Vagina (tissue), 2 donors: ENCODE measurements at places on chromosomes 1 and 21. TPM values are rescaled to one million over a fixed set of nuclear protein-coding genes. Genes with fewer than 3 reads are reported as not detected.

DNA sequence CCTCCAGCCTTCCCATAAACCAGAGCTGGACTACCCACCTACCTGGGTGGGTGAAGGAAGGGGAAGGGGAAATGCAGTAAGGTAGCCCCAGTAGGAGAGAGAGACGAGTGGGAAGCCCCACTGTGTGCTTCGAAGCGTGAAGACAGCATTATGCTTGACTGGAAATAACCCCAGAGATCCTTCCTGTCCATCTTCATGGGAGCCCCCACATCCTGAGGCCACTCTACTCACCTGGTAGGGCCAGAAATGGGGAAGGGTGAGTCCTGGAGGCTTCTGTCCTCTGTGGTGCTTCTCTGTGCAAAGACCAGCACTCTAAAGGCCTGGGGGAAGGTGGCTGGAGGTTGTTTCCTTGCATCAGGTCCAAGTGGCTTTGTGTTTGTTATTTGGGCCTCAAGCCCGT, 10.0 kb upstream of the RASSF5 start:
- DNase-seq: no peak

DNA sequence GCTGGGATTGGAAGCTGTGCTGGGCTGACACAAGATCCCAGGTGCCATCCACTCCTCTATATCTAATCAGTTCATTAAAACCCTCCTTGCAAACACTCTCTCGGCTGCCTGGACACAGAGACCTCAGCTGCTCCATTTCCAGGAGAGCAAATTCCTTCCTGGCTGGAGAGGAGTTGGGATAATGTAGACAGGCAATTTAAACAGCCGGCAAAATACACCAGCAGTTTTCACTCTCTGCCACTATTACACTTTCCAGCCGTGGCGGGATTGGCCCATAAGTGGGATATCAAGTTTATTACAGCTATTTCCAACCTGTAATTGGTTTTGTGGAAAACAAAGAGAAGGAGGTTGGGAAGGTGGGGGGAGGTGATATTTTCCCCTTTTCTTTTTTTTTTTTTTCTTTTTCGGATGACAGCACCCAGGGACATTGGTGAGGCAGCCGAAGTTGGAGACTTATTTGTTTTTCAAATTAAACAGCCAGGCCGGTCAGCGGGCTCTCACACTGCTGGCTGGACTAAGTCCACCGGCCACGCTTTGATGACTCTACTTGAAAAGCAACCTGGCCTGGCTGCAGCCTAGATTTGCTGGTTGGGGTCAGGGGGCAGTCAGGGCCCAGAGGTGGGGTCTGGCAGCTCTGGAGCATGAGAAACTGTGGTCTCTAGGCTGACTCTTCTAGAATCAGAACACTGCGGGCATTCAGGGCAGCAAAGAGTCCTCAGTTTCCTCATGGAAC, 177.4 kb downstream of the IGSF21 start:
- DNase-seq: no peak

DNA sequence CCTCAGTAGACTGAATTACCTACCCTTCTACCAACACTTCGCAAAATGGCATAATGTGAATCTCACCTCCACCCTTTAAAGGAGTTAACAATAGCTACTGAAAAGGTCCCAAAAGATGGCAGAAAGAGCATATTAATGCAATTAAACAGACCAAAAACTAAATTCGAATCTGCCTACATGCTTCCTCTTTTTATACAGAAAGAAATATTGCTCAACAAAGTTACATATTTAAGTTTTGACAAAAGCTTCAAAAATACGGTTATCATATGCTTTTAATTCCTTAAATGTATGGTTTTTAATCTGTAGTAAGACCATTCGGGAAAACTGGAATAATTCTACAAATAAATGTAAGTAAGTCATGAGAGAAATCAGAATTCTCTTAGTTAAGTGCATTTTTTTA, 2.2 kb downstream of the APP start:
- DNase-seq: no peak

DNA sequence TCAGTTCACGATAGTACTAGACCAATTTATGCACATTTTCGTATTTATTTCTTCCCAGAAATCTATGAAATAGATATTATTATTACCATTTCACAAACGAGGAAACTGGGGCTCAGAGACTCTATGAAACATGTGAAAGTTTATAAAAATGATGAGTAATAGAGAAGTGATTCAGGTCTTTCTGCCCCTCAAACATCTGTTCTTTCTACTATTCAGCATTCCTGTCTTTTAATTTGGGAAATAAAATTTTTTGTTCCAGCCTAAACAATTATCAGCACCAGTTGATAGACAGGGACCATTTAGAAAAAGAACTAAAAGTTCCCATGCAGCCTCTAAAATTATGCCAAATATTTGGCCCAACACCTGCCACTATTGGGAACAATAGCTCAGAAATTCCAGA, 585.1 kb downstream of the PTPRC start:
- DNase-seq: no peak

- DNase-seq: no peak
These were observed 549.9 kb upstream of the RGS18 start for GRCh38 chr1:191608367-191608766.

Gene NCF2
- total RNA-seq: 12.5 TPM
